ENCODE measurements at places on chromosomes 13 and 19. TPM values are rescaled to one million over a fixed set of nuclear protein-coding genes. Genes with fewer than 3 reads are reported as not detected.

The IFI30 gene
- total RNA-seq: 15.0 TPM

The CALM3 gene
- 251 TPM for total RNA-seq

The STXBP2 gene
- 38.1 TPM for total RNA-seq

The CEACAM8 gene
- not detected for total RNA-seq
